ENCODE measurements at places on chromosomes 3 and 15.

GRCh38 chr15:49625460-49626036 lies 4.7 kb downstream of the DTWD1 start:
- DNase-seq, result no peak

DNA sequence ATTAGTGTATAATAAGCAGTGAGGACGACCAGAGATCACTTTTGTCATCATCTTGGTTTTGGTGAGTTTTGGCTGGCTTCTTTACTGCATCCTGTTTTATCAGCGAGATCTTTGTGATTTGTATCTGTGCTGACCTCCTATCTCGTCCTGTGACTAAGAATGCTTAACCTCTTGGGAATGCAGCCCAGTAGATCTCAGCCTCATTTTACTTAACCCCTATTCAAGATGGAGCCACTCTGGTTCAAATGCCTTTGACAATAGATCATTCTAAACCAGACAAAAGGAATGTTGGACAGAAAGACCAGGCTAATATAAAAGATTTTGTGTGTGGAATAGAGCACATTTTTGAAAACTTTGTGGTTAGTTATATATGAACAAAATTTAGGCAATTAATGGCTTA lies 618.5 kb upstream of the BCHE start:
- DNase-seq, result no peak

DNA sequence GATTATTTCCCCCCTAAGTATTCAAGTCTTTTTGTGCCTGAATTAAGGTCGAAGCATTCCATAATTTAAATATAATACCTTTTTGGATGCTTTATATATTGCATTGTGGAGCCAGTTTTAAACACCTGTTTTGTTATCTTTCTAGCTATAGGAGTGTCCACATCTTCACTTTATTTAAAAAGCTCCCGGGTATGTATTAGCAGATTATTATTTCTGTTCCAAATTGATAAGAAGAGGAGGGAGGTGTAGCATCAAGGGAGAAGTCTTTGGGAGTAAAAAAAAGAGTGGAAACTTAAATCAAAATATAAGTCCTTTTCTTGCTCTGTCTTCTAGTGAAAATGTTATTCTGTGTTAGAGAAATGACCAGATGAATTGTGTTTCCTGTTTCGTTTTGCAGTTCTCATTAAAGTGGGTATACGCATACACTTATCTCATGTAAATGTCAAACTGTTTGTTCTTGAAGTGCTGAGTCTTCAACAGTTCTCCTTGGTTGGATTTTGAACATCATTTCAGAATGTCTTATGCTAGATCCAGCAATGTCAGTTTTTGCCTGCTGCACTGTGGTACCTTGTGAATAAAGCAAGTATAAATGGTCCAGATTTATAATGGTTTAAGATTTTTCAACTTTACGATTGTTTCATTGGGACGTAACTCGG lies 105.8 kb downstream of the FNDC3B start:
- DNase-seq, result no peak

GRCh38 chr15:75348562-75349350 lies 1.9 kb downstream of the NEIL1 start:
- peak; percentile 64 for DNase-seq

GRCh38 chr3:189689625-189690024 lies 58.4 kb downstream of the TP63 start:
- DNase-seq, result no peak

DNA sequence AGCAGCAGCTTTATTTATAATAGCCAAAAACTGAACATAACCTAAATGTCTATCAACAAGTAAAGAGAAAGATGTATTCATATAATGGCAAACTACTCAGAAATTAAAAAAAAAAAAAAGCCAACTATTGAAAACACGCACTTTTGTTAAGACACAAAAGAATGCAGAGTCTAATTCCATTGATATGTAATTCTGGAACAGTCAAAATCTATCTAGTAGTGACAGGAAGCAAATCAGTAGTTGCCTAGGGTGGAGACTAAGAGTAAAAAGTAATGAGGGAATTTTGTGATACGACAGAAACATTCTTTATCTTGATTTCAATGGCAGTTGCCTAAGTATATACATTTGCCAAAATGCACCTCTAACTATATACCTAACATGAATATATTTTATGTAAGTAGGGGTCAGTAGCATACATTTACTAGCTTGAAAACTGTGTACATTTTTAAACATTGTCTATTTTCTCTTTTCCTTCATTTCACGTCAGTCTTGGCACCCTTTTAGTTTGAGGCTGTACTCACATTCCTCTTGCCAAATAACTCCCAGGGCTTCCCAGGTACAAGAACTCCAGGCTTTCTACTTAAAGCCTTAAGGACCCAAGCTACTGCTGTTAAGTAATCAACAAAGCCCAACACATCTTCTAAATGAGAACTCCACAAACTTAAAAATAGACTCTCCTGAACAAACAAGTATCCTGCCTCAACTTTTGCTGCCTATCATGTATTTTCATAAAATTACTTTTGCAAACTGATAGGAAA lies 54.7 kb downstream of the ADAM10 start:
- DNase-seq, result no peak

GRCh38 chr3:10700821-10701220 lies 115.2 kb upstream of the SLC6A11 start:
- DNase-seq, result no peak

- DNase-seq, result no peak
Measured at GRCh38 chr3:15337963-15338362, 5.6 kb upstream of the SH3BP5 start.

DNA sequence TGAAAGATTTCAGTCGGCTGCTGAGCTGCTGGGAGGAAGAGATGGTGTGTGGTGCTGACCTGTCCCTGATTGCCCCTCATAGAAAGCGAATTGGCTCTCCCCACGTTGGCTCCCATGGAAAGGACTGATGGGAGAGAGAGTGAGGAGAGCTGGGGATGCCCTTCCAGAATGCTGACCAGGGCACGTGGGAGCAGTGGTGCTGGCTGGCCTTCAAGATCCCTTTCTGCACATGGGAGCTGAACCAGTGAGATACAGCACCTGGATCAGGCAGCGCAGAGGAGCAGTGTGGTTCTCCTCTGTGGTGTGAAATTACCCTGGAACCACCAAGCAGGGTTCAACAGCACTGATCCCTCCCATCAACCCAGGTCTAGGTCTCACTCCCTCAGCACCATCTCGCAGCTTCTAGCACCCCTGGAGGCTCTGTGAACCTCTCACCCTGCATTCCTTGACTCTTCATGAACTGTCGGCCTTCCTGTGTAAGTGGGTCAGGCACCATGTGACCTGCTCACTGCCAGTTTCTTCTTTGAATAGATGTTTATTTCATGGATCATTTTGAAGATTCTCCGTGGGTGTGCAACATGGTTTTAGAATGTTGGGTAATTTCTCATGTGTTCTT lies 55.7 kb downstream of the CACNA1D start:
- no peak for DNase-seq
